ENCODE measurements at places on chromosomes 6 and 20.

GRCh38 chr20:20399531-20400500 is 31.9 kb downstream of the INSM1 start:
- no peak for DNase-seq

- no peak for DNase-seq
These were observed 8.0 kb upstream of the RBCK1 start for GRCh38 chr20:400128-400453.

DNA sequence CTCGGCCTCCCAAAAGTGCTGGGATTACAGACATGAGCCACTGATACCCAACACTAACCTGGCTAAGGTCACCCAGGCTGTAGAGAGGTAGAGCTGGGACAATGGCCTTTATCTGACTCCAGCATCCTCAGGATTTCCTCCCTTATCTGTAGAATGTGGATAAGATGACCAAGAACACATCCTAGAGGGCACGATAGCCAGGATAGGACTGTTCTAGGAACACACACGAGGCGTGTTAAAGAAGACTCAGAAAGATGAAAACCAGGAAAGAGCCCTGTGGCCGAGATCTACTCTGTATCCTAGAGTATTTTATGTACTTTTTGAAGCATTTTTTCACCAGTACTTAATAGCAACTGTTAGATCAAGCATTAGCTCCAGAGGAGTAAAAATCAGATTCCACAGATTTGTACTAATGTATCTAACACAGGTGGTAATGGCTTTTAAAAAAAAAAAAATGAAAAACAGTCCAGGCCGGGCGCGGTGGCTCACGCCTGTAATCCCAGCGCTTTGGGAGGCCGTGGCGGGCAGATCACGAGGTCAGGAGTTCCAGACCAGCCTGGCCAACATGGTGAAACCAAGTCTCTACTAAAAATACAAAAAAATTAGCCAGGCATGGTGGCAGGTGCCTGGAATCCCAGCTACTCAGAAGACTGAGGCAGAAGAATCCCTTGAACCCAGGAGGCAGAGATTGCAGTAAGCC is 17.3 kb downstream of the PPP1R10 start:
- DNase-seq, result no peak

- no peak for DNase-seq
These were observed 7.4 kb downstream of the POU3F2 start for GRCh38 chr6:98841621-98842341.

- no peak for DNase-seq
These were observed 111.4 kb downstream of the SYNDIG1 start for GRCh38 chr20:24580855-24581254.

DNA sequence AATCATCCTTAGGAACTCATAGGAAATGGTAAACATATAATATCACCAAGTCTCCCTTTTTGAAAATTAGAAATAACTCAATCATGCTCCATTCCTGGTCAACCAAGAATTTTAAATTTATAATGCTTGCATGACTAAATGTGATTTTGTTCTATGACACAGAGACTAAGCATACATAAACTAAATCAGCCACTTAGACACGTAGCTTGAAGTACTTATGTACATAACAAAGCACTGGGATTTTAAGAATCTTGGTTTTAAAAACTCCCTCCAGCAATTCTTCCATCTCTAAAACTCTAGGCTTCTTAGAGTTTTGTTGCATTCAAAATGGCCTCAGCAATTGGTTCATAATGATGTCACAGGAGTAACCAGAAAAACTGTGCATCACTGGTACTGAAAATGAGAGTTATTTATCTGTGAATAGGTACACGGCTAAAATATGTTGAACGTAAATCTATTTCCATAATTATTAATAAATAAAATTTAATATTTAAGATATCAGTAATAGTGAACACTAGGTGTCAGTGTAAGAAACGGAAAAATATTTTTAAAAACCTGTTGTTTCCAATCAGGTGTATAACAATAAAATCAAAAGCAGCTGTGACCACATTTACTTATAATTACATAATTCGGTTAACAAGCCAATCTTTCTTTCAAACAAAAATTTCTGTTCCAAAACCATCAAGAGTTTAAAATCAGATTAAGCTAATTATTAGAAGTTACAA is 241.6 kb upstream of the RUNX2 start:
- no peak for DNase-seq

DNA sequence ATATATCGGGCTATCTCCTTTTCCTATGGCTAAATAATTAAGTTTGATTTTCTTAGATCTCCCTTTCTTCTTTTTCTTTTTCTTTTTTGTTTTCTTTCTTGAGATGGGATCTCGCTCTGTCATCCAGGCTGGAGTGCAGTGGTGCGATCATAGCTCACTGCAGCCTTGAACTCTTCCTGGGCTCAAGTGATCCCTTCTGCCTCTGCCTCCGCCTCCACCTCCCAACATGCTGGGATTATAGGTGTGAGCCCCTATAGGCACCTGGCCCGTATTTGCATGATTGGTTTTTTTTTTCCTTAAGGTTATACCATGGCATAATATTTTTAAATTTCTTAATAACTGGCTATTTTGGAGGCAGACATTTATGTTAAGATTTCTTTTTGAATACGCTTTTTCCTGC is 106.3 kb downstream of the SCAF8 start:
- no peak for DNase-seq

GRCh38 chr6:143634486-143634885 is 43.3 kb upstream of the PHACTR2 start:
- DNase-seq, result no peak

DNA sequence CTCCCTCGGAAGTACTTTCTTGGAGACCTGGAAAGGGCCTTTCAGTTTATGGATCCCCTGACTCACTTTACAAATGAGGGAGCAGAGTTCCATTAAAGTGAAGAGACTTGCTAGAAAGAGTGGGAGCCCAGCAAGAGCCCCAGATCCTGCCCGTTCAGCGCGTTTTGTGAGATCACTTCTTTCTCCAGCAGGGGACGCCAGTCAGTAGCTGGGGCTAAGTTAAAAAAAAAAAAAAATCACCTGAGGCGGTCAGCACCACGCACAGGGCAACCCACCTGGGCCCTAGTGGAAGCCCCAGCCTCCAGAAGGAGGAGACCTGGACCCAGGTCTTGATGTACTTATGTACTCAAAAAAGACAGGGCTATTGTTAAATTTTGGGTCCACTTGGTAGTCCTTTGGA is 274.5 kb upstream of the RNF24 start:
- no peak for DNase-seq

- no peak for DNase-seq
These were observed 377.4 kb downstream of the CD109 start for GRCh38 chr6:74073429-74073828.

GRCh38 chr6:125100074-125100652 is 53.4 kb upstream of the TPD52L1 start:
- no peak for DNase-seq

DNA sequence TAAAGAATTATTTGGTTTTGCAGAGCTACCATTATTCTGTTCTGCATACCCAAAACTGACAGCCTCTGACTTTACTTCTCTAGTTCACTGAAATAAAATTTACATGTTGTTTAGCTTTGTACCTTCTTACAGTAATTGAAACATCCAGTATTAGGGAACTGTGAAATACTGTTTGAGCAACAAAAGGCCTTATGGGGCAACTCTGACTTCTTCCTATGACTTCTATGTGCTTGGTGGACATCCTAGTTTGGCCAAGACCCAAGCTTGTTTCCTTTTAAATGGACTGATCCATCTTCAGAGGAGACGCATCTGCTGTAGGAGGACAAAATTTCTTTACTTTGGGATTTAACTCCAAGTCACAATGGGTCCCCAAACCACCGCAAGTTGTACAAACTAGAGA is 44.7 kb downstream of the NR2E1 start:
- no peak for DNase-seq

DNA sequence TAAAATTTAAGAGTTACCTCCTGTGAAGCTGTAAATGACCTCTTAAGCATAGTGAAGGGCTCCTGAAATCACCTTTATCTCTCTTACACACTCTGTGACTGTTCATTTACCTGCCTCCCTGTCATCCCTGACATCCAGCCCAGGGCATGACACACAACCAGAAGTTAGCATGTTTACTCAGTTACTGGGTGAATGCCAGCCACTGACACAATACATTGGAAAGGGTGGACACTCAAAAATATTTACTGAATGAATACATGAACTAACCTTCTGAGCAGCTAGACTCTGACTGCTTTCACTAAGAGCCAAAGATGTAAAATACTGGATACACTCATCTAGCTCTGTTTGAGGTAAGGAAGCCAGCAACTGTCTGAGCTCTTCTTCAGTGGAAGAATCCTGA is 25.3 kb downstream of the SERAC1 start:
- no peak for DNase-seq

DNA sequence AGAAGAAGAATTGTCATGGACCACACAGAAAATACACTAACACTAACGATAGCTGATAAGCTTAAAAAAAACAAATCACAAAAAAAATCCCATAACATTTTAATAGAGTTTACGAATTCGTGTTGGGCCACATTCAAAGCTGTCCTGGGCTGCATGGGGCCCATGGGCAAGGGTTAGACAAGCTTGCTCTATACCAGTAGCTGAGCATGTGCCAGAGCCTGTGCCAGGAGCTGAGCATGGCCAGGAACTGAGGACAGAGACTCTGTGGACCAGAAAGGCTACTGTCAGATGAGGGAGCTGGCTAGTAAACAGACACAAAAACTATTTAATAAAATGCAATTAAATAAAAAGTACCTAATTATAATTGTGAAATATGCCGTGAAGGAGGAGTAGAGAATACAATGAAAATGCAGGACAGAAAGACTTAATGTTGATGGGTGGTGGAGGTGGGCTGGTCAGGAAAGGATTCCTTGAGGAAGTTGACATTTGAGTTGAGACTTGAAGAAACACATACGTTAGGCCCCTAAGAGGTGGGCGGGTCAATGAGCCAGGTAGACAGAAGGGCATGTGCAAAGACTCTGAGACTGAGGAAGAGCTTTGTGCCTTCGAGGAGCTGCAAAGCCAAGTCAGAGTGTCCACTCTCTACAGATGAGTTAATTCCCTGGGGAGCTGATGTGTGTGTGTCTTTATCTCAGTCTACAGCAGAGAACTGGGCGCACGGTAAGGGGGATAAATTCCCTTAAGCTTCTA is 66.1 kb downstream of the JPH2 start:
- DNase-seq, result no peak

- DNase-seq, result no peak
These were observed 512.9 kb downstream of the UTRN start for GRCh38 chr6:144797881-144798589.

GRCh38 chr20:20229595-20229994 is 138.3 kb upstream of the INSM1 start:
- DNase-seq, result no peak

DNA sequence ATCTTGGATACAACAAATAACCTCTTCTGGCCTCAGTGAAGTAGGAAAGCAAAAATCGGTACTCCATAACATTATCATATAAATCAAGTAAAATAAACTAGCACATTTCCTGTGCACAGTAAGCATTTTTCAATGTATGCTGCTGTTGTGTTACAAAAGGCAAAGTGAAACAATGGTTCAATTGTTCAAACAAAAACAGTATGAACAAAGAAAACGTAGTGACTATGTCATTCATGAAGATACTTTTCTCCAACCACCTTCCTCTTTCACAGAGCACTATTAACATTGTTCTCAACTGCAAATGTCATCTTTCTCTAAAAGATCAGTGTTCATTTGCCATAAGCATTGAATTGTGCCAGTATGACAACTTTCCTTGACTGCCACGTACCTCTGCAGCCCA is 318.6 kb upstream of the PRDM1 start:
- no peak for DNase-seq

DNA sequence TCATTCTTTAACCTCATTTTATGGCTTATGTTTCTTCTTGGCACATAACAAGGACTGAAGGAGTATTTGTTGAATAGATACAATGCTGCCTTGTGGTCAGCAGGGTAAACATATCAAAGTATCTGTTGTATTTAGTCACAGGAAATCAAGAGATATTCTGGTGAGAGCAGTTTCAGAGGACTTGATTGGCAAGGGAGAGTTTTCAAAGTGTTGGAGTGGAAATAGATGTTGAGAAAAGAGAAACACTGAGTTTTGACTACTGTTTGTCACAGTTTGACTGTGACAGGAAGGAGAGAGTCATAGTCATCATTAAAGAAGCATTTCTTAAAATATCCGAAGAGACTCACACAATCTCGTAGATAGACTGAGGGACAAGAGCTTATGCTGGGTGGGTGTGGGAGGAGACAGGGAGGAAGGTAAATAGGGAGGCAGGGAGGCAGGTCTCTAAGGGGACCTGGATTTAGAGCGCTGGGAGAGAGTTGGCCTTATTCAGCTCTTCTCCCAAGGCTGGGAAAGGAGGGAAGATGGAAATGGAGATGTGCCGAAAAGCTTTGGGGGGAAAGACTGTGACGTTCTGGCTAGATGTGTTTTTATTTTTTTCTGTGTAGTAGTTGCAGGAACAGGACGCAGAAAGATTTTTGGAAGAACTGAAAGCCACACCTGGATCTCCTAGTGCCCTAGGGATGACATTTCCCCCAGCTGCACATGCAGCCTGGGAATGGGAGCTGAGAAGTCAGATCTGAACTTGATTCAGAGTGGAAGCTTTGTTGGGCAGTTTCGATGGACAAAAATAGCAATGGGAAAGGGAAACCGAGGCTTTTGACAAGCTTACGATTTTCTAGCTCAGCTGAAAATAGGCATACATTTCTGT is 65.0 kb upstream of the IFNGR1 start:
- DNase-seq, result no peak

- DNase-seq, result no peak
These were observed 66.8 kb downstream of the RIN2 start for GRCh38 chr20:19824861-19825260.

DNA sequence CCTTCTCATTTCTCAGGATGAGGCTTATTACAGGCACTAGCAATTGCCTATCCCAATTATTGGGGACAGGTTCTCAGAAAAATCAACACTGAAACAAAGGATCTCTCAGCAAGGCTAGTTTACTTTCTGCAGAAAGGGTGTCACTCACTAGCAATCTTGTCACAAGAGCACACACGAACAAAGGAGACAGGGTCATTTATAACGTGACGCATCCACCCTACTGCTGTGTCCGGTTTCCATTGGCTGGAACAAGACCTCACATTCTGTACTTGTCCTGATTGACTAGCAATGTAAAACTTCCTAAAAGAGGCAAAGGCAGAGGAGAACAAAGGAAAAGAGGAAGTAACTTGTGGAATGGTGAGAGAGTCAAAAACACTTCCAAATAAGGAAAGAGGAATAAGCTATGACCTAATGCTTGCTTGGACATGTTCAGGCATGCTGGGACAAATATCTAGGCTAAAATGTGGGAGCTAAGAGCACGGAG is 160.2 kb upstream of the STXBP5 start:
- no peak for DNase-seq

GRCh38 chr6:148999501-148999900 is 252.7 kb downstream of the UST start:
- DNase-seq, result no peak

- no peak for DNase-seq
These were observed 132.8 kb upstream of the AGPAT4 start for GRCh38 chr6:161406646-161407045.

DNA sequence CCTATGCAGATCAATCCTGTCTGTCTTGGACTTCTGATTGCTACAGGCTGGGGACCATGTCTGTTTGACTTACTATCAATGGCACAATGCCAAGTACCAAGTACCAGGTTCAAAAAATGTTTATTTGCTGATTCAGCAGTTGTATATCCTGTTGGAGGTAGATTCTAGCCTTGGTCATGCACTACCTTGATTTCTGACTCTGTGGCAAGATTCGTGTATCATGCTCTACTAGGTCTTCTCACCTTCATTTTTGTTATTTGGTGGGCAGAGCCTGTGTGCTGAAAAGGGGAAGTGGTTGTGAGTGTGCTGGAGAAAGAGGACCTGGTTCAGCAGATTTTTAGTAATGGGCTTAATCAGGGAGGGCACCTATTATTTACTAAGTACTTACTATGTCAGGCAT is 192.4 kb upstream of the MYLIP start:
- no peak for DNase-seq

Data from heart left ventricle (tissue), 16 donors.